ENCODE measurements at places on chromosomes 1 and 21.
A peak's percentile ranks its signal among the peaks of the same experiment; 100 is the strongest.

DNA sequence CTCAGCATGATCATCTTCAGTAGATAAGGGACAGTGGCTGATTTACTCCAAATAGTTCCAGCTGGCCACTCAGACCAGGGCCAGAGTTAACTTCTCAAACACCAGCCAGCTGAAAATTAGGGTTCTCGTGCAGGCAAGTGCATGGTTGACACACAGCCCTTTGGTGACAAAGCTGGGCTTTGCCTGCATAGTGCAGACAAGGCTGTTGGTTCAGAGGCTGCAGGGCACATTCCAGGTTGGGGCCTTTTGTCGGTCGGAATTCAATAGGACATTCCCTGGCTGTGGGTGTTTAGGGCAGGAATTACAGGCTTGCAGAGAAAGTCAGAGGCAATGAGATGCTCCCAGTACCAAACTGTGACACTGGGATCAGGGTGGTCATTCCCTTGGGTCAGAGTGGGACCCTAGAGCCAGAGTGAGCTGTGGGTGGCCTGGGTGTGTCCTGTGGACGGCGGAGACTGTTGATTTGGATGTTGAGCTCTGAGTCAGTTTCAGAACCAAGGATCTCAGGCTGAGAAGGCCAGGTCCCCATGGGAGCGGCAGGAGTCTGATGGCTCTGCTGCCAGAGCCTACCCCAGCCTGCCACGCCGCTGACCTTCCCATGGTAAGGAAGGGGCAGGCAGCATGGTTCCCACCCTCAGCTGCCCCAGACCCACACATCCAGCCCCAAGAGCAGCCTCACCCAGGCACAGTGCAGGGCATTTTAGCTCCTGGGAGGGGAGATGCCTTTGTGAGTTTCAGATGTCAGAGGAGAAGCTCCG lies 56.2 kb downstream of the STUM start:
- DNase-seq, result no peak

DNA sequence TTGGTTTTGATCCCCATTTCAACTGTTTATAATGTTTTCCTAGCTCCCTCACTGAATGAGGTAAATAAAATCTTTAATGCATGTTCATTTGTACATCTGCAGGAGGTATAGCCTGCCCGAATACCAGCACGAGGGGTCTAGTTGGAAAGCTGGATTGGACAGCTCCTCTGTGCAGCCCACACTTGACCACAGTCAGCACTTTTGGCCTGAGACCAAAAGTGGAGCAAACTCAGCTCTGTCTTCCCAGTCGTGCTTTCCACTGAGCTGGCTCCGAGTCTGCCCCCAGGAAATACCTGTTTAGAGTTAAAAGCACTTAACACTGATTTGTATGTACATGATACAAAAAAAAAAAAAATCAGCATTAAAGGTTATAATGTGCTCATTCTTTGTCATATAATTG lies 224.4 kb downstream of the DSCAM start:
- DNase-seq, result no peak

DNA sequence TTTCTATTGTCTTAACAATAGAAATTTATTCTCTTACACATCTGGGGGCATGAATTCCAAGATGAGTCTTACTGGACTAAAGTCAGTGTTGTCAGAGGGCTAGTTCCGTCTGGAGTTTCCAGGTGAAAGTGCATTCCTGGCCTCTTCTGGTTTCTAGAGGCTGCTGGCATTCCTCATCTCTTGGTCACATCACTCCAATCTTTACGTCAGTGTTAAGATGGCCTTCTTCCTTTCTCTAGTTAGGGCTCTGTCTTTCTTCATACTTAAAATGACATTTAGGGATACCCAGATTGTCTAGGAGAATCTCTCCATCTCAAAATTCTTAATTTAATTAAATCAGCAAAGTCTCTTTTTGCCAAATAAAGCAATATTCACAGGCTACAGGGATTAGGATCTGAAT lies 13.3 kb upstream of the PDC start:
- DNase-seq, result no peak

GRCh38 chr1:7770669-7770996 lies 463 bp upstream of the VAMP3 start:
- DNase-seq, result no peak

GRCh38 chr1:226737819-226738420 lies 1.2 kb downstream of the ITPKB start:
- DNase-seq, result peak; percentile 36

DNA sequence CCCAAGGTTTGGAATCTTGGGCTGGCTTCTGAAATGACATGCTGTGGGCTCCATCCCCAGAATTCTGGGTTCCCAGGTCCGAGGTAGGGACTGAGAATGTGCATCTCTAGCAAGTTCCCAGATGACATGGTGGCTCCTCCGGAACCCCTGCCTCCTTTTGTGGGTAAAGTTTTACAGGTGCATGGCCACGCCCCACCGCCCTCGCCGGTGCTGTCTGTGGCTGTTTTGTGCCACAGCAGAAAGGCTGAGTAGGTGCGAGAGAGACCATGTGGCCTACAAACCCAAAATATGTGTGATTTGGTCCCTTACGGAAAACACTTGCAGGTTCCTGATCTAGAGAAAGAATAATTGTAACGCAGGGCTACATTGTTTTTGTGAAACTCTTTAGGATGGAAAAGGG lies 30.9 kb downstream of the SKI start:
- DNase-seq, result no peak

DNA sequence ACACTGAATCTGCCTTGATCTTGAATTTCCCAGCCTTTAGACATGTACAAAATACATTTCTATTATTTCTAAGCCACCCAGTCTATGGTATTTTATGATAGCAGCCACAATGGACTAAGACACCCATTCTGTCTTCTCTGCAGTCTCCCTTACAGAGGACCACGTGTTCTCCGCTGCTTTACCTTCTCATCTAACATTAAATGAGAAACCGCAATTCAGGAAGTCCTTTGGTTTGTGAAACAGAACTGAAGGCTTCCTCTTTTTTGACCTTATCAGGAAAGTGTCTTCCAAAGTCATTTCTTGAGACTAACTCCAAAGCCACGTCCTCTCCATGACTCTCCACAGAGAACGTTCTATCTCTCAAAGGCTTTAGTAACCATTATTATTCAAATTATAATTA lies 560.1 kb downstream of the OMA1 start:
- no peak for DNase-seq

GRCh38 chr21:27722095-27722494 lies 755.2 kb upstream of the ADAMTS5 start:
- no peak for DNase-seq

- no peak for DNase-seq
These were observed 11.0 kb downstream of the JAK1 start for GRCh38 chr1:64955097-64956009.

- DNase-seq, result no peak
These were observed 74.0 kb downstream of the FYB2 start for GRCh38 chr1:56745231-56745630.

GRCh38 chr1:218226005-218226404 lies 59.1 kb upstream of the RRP15 start:
- no peak for DNase-seq

DNA sequence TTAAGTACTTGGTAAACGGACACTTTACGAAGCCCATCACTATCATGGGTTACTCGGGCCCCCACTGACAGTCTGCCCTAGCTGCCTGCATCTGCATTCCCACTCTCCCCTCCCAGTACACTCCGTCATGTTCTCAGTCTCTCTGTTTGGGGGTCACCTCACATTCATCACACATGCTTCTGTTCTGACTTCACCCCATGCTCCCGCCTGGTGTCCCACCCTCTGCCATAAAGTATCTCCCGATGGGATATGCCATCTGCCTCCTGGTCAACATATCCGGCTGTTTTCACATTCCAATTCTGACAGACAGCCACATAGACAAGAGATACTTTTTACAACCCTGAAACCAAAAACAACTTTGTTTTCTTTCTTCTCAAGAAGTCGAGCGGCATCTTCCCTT lies 1.0 kb downstream of the OLFML2B start:
- no peak for DNase-seq

DNA sequence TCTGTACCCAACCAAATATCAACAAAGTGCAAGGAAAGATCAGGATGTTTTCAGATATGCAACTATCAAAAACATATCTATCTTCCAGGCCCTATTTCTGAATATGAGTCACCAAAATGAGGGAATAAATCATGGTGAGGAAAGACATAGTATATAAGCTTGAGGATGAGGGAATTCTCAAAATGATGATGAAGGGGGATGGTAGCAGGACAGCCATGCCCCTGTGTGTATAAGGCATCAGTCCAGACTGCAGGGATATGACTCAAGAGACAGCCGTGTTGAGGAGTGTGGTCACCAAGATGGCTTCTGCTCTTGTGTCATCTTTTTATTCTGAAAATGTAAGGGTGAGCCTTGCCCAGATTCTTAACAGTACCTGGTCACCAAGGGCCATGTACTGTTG lies 4.4 kb upstream of the WDR64 start:
- no peak for DNase-seq
